ENCODE measurements at places on chromosomes 12 and 14.

DNA sequence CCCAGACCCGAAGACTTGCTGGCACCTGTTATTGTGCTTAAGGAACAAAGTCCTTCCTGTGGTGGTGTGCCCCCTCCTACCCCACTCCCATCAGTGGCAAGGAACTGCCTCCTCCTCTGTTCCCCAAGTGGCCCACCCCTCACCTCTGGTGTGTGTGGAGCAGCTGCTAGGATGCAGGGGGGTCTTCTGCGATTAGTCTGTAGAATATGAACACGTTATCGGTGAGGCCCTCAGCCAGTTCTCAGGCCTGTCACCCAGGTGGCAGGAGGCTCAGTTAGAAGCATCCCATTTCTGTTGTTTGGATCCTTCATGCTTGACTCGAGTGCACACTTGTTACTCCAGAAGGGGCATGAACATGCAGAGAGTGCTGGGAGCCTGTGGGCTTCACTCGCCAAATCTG, 39.3 kb downstream of the RAB35 start:
- no peak for DNase-seq

GRCh38 chr12:59329462-59329861, 266.4 kb upstream of the SLC16A7 start:
- DNase-seq: no peak

DNA sequence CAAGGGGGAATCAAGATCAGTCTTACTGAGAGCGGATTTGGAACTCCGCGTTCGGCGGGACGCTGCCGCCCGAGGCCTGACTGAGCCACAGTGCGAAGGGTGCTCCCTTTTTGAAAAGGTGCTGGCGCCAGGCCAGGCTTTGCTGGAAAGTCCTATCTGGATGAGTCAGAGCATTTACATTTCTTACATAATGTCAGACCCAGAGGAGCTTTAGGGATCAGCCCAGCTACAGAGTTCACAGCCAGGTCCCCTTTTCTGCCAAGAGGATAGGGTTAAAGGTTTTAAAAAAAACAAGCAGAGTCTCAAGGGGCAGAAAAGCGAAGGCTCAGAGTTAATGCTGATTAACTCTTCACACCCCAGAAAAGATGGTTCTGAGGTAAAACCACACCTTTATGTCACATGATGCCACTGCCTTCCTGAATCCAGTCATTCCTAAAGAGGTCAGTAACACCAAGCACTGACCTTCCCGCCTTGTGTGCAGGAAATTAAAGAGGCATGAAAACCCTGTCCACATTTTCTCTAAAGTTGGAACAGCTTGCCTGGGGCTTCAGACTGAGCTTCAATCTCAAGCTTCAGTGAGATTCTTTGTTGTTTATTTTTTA, 11.7 kb upstream of the FBXL14 start:
- peak; percentile 66 for DNase-seq

DNA sequence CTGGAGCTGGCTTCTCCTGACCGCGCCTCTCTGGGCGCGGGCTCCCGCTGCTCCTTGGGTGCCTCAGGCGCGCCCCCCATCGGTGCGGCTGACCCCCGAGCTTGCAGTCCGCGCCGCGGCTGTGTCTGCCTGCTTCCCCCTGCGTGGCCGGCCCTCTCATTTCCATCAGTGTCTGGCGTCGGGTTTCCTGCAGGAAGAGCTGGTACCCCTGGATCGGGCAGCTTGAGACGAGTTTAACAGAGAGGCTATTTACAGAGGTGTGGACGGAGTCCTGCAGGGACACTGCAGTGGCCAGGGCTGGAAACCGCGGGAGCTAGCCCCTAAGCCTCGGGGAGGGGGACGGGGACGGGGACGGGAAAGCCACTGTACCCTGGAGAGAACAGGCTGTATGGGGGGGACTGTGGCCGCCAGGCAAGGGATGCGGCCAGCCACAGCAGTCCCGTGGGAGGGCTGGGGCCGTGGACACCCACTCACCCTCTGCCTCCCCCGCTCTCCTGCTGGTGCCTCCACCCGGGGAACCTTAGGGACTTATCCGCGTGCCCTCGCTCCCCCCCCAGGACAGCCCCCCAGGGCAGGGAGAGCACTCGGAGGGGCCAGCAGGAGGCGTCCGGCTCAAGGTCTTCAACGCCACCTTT, 3.7 kb upstream of the CACNA2D4 start:
- DNase-seq: peak; percentile 58

Data from H7 (cell line).